Activated CD8-positive, alpha-beta memory T cell treated with anti-CD3 and anti-CD28 coated beads for 48 hours (primary cell): ENCODE measurements at places on chromosomes 5 and 9.

DNA sequence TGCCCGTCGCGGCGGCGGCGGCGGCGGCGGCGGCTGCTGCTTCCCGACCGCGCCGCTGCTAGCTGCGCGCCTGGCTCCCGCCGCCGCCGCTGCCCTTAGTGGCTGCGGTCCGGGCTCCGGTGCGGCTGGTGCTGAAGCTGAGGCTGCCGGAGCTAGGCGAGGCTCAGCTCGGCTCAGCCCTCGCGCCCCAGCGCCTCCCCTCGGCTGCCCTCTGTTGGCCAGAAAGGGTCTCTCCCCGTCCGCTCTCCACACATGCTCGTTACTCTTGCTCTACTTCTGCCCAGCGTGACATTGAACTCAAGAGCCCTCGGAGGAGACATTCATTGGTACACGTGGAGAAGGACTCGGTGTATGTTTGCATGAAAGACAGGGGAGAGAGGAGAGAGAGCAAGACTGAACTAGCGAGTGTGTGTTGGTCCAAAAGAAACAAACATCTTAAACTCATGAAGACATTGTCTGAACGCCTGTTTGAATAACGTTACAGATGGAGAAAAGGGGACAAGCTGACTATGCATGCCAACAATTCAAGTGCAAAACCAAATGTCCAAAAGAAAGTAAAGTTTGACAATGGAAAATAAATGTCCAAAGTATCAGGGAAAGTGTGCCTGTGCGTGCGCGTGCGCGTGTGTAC is at the start of gene HCN1:
HCN1 (minus strand) TSS at position 175 of the 631 bp plus-strand sequence.
- DNase-seq = peak; percentile 6

GRCh38 chr9:130045725-130046450 is 2.9 kb upstream of the FNBP1 start:
- no peak for DNase-seq

- no peak for DNase-seq
These were observed 321.1 kb downstream of the ARRDC3 start for GRCh38 chr5:91061946-91062562.

DNA sequence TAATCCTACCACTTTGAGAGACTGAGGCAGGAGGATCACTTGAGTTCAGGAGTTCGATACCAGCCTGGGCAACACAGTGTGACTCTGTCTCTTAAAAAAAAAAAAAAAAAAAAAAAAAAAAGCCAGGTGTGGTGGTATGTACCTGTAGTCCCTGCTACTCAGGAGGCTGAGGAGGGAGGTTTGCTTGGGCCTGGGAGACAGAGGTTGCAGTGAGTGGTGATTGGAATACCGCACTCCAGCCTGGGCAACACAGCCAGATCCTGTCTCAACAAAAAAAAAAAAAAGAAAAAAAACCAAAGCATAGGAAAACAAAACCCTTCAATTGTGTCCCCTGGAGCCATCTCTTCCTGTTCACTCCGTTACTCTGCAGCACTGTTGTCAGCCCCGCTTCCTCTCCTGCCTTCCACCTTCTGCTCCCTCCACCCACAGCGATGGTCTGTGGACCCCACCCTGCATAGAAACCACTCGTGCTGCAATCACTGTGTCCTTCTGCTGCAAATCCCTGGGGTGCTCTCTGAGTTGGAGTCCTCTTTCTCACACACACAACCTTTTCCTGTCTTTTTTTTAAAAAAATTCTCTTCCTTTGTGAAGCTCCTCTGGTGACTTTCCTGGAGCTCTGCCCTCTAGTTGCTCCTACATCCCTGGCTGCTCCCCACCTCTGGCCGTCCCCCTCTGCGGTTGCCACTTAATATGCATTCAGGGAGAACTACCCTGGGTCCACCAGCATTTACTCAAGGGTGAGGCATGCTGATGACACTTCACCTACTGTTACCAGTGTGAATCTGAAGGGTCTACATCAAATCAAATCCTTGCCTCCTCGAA is 22.2 kb downstream of the CCT5 start:
- no peak for DNase-seq

DNA sequence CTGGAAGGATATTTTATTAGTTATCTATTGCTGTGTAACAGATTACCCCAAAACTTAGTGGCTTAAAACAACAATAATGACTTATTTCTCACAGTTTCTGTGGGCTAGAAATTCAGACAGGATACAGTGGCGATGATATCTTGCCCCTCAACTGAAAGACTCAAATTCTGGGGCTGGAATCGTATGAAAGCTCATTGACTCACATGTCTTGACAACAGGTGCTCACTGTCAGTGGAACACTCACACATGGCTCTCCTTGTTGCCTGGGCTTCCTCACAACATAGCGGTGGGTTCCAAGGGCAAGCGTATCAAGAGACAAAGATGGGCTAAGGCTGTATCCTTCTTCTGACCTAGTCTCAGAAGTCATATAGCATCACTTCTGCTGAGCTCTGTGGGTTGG is 3.7 kb upstream of the GNPDA1 start:
- no peak for DNase-seq

GRCh38 chr9:123228967-123229366 is 39.4 kb downstream of the STRBP start:
- DNase-seq = no peak

- no peak for DNase-seq
These were observed 98.2 kb upstream of the TNFAIP8 start for GRCh38 chr5:119257613-119258012.

DNA sequence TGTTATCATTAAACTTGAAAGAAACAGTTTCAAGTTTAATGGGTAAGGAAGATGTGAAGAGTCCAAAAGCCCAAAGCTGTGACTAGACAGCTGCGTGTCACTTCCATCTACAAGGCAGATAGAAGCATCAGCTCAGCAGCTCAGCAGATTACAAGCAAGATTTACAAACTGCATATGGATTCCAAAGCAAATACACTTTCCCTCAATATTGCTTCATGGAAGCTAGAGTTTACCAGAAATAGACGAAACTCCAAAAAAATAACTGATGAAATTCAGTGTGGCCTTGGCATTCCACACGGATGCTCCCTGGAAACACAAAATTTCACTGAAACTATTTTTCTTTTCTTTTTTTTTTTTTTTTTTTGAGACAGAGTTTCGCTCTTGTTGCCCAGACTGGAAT is 17.9 kb downstream of the MYO10 start:
- DNase-seq = no peak

DNA sequence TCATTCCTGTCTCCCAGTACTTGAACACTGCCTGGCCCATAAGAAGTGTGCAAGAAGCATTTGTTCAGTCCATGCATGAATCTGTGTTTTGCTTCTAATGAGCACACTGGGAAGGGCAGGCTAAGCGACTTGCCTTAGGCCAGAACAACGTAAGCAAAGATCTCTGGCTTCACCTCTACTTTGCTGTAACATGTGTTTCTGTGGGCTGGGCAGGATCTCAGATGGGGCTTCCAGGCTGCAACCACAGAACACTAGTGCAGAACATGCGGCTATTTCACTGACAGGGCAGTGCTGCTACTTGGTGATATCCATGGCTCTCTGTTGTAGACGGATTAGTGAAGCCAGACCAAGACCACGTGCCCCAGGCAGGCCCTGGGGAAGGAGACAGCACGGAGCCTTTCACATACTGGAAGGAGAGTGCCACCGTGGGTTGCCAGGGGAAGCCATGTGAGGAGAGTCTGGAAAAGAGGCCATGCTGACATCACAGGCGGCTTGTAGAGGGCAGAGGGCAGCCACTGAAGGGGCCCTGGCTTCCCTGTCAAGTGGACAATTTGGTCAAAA is 9.9 kb downstream of the DIRAS2 start:
- no peak for DNase-seq

DNA sequence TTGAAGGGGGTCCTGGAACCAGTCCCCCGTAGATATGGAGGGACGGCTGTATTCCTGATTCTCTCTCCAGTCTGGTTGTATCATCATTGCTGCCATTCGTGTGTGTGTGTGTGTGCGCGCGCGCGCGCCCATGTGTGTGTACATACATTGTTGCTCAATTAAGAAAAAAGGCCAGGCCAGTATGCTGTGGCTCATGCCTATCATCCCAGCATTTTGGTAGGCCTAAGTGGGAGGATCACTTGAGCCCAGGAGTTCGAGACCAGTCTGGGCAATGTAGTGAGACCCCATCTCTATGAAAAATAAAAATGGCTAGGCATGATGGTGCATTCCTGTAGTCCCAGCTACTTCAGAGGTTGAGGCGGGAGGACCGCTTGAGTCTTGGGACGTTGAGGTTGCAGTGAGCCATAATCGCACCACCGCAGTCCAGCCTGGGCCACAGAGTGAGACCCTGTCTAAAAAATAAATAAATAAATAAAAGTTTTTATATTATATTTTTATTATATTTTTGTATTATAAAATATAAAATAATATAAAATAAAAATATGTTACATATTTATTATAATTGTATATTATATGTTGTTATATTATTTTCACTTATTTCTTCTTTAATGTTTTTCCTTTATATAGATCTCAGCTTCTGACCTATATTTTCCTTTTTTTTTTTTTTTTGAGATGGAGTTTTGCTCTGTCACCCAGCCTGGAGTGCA is 53.2 kb downstream of the SPIN1 start:
- no peak for DNase-seq

- DNase-seq = no peak
These were observed 311.4 kb upstream of the MSX2 start for GRCh38 chr5:174412941-174413340.

DNA sequence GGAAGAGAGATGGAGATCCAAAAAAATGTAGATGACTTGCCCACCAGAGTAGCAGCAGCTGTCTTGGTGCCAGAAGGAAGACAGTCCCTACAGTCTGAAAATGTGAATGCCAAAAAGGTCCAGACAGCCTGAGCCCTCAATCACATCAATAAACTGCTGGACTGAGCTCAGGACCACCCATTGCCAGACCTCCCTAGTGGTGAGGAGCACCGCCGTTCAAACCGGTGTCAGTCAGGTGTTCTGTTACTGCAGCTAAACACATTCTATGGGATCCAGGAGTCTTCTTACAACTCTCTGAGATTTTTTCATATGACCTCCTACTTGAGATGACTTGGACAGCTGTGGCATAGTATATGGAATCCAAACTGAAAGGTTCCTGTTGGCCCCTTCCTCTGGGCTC is 32.0 kb upstream of the OTP start:
- DNase-seq = no peak

DNA sequence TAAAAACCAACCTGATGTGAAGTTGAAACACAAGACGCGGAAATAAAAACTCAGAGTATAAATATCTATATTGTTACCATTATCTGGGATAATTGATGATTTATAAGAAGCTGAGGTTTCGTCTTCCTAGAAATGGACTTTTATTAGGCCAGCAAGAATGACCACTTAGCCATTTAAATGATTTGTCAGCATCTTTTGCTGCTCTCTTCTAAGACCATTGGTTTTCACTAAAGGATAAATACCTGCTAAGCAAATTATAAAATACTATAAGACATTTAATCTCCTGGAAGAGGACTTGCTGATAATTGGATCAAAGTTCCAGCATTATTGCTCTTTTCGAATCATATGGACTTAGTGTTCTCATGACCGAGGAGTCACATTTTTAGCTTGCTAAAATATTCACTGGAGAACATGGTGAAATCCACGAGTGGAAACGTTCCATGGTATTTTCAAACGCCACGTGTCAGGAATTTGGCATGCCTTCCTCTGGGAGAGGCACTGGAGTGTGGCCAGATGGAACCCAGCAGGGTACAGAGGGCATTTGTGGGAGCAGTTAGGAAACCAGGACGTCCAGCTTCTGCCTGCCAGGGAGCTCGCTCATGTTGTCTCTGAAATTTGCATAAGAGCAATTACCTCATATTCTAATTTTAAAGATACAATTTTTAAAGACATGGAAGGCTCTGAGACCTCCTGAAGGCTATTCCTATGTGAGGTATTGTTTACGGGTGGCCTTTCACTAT is 43.1 kb downstream of the TNFAIP8 start:
- DNase-seq = no peak

- no peak for DNase-seq
These were observed 133.8 kb downstream of the PDE4D start for GRCh38 chr5:59759600-59760351.

DNA sequence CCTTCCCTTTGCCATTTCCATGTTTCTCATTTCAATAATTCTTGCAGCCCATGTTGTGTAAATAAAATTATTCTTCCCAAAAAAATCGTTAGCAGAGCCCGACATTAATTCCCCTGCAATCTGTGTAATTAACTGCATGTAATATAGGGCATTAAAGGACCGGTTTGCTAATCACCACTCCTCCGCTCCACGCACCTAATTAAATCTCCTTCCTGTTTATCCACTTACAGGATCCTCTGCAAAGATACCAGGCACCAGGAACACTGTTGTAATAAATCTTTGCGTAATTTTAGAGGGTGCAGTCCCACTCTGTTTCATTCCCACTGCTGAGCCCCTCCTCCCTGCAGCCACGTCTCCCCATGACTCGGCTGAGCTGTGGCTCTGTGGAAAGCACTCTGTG is 105.0 kb upstream of the PPP1R26 start:
- DNase-seq = no peak

DNA sequence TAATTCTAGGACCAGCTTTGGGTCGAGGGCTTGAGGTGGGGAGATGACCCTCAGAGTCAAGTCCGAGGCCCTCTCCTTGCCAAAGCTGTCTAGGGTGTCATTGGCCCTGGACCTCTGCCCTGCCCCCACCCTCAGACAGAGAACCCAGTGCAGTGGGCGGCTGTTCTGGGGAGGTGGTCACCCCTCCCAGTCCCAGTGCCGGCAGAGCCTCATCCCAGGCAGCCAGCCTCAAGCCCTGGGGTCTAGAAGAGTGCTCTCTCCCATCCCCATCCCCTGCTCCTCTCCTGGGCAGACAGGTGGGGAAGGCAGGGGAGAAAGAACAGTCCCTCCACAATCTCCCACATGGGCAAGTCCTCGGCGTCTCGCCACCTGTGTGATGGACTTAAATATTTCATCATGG is 7.0 kb downstream of the NTNG2 start:
- no peak for DNase-seq

DNA sequence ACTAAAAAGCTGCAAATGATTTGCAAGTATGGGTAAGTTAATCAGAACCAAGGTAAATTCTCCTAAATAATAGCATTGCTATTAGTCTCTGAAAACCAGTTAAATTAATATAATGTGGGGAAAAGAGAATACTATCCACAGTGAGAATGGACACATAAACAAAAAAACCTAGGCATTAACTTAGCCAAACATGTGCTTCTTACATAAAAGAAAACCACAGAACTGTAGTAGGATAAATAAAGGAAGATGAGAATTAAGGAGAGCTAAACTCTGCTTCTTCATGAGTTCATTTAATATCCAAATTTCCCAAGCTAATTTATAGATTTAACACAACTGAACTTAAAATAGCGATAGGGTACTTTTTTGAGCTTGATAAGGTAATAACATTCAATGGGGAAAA is 31.8 kb downstream of the ABCA1 start:
- DNase-seq = no peak

DNA sequence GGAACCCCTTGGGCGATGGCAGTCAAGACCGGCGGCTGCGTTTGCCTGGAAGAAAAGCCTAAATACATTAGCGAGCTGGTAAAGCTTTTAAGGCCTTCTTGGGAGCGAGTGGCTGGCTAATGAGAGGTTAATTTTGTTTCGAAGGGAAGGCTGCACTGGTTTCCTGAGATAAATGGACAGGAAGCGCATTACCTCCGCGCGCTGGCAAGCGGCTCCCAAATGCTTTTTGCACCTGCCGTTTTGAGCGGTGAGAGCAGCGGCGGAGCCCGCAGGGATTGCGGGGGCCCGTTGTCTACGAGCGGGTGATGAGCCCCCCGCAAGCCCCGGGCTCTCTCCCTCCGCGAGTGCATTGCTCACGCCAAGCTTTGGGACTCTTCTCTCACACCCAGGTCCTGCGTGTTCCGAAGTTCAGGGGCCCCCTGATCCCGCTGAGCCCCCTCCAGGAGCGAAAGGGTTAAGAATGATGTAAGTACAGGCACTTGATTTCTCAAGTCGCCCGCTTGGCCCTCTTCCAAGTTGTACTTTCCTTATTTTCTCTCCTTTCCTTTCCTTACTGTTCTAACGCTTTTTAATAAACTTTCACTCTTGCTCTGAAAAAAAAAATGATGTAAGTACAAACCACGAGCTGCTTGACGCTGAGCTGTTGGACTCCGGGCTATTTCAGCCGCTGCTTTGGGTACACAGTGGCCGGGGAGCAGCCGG is 3.1 kb upstream of the RGMB start:
- no peak for DNase-seq
